Posterior cingulate gyrus (tissue), 11 donors: ENCODE measurements at places on chromosomes 6 and 20.
A peak's percentile ranks its signal among the peaks of the same experiment; 100 is the strongest.

DNA sequence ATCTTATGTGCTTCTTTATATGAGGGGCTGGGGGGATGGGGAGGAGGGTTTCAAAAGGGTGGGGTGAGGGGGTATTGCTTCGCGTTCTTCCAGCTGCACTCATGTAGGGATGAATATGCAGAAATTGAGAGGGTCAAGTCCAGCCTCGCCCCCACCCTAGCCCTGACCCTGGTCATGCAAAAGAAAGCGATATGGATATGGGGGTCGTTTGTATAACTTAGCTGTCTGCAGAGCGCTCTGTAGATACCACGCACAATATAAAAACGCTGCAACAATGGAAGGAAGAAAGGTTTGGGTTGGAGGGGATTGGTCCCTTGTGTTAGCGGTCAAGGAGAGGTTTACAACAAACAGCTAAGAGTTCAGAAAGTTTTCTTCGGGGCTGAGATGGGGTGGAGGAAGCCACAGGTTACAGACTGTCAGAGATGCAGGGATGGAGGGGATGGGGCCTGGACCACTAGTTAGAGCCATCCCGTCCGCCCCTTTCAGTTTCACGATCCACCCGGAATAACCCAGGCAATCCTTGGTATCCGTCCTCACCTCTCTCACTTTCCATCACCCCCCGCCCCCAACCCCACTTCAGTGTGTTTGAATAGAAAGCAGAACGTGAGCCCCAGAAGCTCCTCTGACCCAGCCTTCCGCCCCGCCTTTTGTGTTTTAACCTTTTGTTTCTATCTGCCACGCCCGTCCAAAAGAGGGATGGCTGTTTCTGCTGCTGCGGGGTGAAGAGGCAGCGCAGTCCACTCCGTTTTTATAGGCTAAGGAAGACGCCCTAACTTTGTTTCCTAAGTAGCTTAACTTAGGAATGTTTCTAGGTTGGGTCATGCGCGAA is 73.5 kb downstream of the SOX4 start:
- DNase-seq, result no peak

GRCh38 chr20:24776755-24777271 is 172.3 kb upstream of the CST7 start:
- no peak for DNase-seq

- no peak for DNase-seq
Observed at GRCh38 chr6:144319211-144319610, 34.1 kb downstream of the UTRN start.

DNA sequence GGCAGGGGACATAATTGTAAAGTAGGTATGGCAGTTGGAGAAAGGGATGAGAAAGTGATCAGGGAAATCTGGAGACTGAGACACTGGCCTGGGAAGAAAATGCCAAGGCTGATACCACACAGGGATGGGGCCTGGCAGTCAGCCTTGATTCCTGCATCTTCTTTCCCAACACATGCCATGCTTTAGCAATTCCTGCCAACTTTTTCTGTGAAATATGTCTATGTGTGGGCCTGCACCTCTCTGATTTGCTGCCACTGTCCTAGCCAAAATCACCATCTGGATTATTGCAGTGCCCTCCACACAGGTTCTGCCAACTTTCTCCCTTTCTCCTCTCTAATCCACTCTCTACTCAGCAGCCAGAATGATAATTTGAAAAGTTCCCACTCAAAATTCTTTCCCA is 759.8 kb upstream of the CITED2 start:
- DNase-seq, result no peak

DNA sequence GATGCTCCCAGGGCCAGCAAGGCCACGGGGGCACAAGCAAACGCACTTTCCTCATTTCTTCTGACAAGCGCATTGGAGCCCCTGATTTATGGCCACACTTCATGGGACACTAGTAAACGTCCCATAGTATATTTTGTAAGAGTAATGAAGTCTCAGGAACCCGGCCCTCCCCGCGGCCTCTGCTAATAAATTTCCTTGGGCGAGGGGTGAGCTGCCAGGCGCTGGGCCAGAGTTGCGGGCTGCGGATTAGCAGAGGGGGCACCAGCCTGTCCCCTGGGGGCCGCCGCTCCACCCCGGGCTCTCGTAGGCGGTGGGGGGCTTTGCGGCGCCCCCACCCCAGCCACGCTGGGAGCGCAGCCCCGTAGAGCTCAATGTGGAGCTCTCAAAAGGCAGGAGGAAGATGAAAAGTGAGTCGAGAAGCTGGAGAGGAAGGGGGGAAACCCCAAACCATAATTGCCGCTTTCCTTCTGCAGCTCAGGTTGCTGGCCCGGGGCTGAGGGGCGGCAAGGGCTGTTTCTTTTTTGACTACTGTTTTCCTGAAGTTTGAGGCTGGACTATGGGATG is 173.6 kb downstream of the CDC5L start:
- no peak for DNase-seq

DNA sequence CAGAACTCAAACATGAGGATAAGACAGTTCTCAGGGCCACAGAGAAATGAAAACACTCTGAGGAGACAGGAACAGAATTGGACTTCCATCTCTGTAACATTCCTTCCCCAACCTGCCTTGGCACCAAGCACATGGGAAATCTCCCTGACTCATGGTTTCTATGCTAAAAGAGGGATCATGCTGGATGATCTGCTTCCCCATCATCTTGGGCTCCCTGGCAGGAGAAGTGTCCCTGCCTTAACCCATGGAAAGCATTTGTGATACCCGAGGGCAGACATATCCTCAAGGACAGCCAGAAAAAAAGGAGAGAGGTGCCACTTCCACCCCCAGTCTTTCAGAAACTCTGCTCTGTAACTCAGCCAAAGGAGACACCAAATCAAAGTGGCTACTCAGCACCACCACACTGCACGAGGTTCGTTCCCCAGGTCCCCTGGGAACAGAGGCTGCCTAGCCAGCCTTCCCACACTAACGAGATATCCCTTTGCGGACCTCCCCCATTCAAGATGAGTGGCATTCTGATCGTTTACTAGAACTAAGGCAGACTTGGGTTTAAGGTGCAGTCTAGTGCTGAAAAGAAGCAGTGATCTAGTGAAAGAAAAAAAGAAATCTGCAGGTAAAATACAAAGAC is 34.8 kb downstream of the BLOC1S5 start:
- DNase-seq, result no peak

DNA sequence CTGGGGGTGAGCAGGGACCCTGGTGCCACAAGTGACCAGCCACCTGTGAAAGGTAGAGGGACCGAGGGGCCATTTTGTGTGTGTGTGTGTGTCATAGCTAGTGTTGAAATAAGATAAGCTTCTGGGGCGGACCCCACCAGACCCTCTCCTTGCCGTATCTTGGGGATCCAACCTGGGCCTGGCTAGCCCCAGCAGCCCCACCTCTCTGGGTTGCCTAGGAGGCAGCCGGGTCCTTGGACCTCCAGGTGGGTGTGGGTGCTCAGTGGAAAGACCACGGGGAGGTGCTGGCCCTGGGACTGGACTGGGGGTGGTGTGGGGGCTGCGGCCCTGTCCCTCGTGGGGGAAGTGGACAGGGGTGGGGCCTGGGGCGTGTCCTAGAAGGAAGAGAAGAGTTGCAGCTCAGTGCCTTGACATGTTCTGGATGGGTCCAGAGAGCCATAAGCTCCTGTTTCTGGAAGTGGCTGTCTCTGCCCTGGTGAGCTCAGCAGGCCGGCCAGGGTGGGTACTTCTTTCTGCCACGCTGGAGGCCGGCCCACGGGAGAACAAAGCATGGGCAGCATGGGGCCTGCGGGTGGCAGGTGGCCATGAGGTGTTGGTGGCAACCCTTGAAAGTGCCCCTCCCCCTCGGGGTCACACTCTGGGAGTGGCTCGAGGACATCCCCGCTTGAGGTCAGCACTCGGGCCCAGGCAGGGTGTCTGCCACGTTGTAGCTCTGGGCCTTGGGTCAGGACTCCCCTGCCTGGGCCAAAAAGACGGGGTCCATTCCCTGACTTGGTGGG is 8.4 kb downstream of the RBBP8NL start:
- no peak for DNase-seq

GRCh38 chr6:42271834-42272805 is 54.5 kb upstream of the MRPS10 start:
- no peak for DNase-seq

DNA sequence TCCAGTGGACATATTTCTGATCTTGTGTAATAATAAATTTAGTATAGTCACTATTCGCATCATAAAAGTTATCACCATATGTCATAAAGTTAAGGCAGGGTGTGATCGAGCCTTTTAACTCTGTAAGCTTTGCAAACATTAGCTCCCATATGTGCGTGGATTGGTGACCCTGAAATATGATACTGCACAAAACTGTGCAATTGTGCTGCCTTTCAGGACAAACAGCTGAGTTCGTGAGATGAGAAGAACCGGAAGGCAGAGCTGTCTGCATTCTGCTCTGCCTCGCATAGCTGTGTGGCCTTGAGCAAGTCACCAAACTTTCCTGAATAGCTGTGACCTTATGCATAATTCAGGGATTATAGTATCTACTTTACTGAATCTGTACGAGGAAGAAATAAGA is 3.2 kb upstream of the PLEKHG1 start:
- DNase-seq, result no peak

- DNase-seq, result peak; percentile 42
Observed at GRCh38 chr20:47724910-47725247, 60.4 kb downstream of the SULF2 start.

- peak; percentile 59 for DNase-seq
Observed at GRCh38 chr6:166330612-166331011, 11.7 kb downstream of the SFT2D1 start.

DNA sequence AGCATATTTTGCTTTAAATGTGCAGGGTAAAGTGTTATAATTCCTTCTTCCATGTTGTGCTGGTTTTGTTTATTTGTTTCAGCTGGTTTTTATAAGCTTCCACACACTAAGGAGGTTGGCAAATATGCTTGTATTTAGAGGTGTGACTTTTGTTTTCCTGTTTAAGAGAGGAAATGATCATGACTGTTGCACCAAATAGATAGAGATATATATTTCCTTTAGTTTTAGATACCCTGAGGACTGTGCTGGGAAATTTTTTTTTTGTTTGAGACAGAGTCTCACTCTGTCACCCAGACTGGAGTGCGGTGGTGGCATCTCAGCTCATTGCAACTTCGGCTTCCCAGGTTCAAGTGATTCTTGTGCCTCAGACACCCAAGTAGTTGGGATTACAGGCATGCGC is 5.8 kb downstream of the TBPL1 start:
- DNase-seq, result no peak

GRCh38 chr20:34210271-34210670 is 31.0 kb upstream of the ASIP start:
- DNase-seq, result no peak

- no peak for DNase-seq
Observed at GRCh38 chr6:15894973-15895725, 232.3 kb upstream of the DTNBP1 start.

- no peak for DNase-seq
Observed at GRCh38 chr6:65199121-65199520, 507.9 kb downstream of the EYS start.

DNA sequence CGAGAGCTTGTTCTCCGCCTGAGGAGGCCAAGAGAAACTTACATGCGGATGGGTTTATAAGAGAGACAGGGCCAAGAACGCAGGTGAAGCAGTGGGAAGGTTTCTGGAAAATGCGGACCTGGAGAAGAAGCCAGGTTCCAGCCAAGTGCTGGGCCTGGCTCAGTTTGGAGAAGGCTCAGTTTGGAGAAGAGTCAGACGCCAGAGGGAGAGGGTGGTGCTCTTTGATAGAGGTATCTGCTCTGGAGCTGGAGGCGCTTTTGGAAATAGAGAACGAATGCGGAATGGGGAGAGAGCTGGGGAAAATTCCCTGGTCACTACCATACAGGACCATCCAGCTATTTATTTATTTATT is 753 bp downstream of the RSPH9 start:
- DNase-seq, result no peak

- no peak for DNase-seq
Observed at GRCh38 chr6:11317885-11318771, 85.7 kb upstream of the NEDD9 start.

DNA sequence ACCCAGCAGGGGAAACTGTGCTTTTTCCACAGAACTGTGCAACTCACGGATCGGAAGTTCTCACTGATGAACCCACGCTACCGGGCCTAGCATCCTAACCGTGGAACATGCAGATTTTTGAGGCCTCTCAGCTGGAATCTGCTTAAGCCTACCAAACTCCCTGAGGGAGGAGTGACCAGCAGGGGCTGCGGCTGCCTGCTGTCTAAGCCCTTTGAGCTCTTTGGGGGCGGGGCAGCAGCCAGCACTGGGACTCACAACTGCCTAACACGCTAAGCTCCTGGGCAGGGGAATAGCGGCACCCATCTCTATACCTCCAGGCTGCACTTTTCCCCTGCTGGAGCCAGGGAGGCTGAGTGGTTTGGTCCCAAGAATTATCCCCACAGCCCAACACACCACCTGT is 20.4 kb upstream of the METTL24 start:
- DNase-seq, result no peak

DNA sequence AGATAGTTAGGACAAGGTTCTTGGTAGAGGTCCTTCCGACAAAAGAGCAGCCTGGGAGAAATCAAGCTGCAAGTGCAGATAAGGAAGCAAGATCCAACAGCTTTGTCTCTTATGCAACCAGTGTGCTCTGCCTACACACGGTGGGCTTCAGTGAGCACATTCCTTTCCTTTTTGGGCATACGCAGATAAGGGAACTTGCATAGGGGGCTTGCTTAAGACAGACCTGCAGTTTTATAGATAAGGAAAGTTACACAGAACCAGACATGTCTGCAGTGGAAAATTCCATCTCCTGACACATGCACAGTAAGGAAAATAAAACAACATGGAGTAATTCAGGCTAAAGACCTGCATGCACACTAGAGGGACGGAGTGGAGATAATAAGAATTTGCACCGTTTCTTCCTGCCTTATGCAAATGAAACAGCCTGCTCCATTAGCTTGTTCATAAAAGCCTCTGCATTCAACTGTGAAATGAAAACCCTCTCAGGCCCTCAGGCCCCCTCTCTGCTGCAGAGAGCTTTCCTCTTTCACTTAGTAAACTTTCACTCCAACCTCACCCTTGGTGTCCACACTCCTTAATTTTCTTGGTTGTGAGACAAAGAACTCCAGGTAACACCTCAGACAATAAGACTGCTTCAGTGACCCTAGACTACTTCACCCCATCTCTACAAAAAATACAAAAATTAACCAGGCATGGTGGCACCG is 97.5 kb upstream of the MYLIP start:
- DNase-seq, result no peak

DNA sequence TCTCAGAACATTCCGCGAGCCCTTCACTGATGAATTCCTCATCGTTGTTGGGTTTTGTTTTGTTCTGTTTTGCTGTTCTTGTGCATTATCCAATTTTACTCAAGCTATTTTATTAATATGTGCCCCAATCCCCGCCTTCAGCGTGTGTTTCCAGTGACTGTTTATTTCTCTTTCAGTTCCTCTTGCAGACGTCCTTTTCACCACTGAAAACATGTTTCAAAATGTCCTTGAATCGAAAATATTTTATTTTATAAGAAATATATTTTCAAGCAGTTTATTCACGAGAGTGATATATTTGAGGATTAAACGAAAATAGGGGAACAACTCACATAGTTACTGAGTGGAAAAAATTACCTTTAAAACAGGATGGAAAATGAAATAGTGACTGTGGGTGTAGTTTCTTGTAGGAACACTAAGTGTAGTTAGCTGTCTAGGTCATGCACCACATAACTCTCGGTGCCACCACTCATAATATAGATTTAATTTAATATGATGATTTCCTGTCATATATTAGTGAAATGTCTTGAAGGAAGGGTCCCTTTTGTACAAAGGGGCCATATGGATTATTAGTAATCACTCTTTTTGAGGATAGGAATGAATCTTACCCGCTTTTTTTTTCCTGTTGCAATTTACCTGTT is 45.3 kb upstream of the HDDC2 start:
- no peak for DNase-seq
